Activated CD4-positive, alpha-beta T cell treated with anti-CD3 and anti-CD28 coated beads for 1 hour (primary cell): ENCODE measurements at places on chromosomes 6 and 20.

- DNase-seq, result no peak
Observed at GRCh38 chr6:29667158-29667557, 10.3 kb downstream of the MOG start.

- DNase-seq, result no peak
Observed at GRCh38 chr6:66321017-66321416, 614.0 kb upstream of the EYS start.

DNA sequence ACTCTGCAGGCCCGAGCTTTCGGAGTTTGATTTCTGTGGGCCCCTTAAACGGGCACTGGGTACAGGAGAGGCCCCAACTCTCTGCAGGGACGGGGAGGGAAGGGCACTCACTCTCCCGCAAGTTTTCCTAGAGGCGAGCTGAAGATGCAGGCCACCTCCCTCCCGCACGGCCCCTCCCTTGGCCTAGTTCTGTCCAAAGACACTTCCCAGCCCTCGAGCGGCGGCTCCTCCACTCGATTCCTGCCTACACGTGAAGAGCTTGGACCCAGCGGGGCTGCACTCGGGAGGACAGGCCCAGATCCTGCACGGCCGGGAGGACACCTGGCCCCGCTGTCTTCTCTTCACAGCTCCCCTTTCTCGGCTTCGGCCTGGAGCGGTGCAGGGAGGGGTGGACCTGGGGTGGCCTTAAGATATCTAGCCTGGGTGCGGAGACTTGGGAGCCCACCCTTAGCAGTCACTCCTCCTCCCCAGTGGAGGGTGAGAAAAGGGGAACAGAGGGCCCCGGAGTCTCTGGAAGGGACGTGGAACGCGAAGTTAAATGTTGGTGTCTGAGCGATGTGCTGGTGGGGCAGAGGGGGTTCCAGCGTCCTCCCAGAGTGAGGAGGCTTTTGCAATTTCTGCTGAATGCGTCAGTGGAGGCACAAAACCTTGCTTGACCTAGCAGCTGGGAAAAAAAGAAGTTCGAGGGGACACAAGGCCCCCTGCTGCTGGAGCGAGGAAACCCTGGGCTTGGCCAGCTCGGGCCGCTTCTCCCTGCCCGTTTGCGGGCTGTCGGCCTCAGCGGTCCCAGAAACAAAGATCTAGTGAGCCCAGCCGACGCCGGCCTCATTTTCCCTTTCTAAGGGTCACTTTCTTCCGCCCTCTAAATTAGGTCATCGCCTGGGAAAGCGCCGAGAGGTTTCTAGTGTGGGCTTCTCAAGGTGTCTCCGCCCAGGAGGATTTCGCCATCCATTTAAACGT, 4.9 kb downstream of the OLIG3 start:
- DNase-seq, result no peak

DNA sequence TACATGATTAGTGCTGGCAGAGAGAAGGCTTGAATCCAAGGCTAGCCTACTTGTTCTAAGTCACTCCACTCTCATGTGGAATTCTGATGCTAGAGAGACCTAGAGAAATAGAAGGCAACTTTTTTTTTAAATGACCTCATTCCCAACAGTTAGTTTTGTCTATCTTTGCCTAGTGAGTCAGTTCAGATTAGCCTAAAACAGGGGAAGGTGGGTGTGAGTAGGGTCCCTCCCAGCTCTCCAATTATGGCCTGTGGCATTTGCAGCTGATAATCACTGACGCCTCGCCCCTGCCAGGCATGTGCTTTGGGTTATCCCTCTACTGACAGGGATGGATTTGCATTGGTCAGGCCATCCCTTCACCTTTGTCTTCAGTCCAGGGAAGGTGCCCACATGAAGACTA, 13.6 kb downstream of the TXLNB start:
- DNase-seq, result no peak

- no peak for DNase-seq
Observed at GRCh38 chr6:122040261-122040660, 359.2 kb upstream of the HSF2 start.

DNA sequence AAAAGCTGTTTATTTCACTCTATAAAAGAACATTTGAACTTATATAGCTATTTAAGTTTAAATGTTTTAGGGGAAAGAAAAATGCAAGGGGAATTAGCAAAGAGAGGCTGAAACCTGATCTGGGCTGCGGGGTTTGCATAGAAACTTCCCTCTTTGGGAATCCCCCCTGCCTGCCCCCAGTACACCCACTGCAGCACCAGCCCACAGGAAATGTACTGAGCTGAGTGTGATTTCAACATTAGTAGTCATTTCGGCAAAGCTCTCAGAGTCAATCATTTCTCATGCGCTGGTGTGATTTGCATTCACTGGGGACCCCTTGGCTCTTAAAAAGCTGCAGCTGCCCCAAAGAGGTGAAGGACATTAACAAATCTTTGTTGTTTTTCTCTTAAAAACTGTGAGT, 859.4 kb downstream of the MAFB start:
- DNase-seq, result no peak

DNA sequence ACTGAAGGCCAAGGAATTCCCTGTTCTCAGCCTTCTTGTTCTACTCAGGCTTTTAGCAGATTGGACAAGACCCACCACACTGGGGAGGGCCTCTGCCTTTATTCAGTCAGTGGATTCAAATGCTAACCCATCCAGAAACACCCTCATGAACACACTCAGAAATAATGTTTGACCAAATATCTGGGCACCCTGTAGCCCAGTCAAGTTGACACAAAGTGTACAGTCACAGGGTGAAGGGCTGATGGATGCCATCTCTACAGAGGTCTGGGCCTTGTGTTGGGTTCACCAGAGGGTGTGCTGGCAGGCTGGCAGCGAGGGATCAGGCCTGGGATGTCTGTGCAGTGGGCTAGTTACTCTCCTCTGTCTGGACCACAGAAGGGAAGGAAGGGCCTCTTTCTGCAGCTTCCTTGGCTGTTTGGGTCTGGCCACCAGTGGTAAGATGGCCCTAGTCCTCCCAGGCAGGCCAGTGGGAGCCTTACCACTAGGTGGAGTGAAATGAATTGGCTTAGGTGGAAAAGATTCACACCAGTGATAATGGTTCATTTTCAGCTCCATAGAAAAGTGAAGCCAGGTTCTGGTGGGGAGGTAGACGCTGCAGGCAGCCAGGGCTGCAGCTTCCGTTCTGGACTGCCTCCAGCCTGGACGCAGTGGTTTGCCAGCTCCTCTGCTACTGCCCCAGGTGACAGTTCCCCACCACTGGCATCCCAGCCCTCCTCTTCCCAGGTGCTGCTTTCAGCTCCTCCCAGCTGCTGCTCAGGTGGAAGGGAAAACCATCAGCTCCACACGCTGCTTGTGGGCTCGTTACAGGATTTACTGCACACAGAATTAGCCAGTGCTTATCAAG, 9.2 kb downstream of the TUBB2A start:
- no peak for DNase-seq

DNA sequence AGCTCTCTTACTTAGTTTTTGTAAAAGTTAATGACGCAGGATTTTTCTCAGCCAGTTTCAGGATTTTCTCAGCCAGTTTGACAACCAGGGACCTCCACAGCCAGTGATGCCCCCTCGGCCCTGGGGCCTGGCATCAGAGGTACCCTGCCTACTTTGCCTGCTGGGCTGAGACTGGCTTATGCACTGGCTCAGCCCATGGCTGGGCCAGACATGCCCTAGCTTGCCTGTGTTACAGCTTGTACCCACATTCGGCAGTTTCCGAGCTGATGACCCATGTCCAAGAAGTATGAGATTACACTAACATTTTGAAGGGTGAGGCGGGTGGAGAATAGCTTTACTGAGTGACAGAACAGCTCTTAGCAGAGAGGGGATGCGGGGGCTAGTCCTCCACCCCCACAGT, 406.1 kb upstream of the HSF2 start:
- DNase-seq, result no peak

GRCh38 chr6:144259986-144260385, 25.1 kb upstream of the UTRN start:
- no peak for DNase-seq

- DNase-seq, result no peak
Observed at GRCh38 chr6:17768881-17769280, 62.2 kb upstream of the NUP153 start.

DNA sequence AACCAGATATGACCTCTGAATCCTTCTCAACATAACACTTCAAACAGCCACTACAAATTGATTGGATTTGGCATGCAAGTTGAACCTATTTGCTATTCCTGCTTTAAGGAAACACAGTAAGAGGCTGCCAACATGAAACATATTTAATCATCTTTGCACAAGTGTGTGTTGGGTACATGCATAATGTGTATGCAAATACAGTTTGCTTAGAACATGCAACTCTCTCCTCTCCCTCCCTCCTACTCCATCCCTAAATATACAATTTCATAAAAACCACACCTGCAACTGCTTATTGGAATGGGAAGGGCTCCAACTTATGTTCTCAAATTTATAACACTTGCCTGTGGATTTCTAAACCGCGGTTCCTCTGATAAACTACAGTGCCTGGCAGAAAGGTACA, 71.5 kb downstream of the CD83 start:
- no peak for DNase-seq

- no peak for DNase-seq
Observed at GRCh38 chr20:4451487-4452081, 270.1 kb upstream of the PRND start.

DNA sequence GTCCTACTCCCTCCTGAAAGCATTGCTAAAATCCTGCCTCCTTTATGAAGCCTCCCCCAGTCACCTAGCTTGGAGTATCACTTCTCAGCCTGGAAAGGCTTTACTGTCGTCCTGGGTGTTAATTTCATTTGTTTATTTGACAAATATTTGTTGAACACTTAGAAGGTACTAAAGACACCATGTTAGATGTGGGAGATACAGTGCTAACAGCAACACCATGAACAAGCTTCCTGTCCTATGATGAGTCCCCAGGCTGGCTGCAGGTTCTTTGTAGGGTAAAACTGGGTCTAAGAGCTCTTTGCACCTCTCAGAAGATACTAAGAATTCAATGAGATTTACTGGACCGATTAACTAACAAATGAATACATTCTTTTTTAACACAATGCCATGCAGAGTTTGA, 109.2 kb upstream of the TMEM170B start:
- no peak for DNase-seq

DNA sequence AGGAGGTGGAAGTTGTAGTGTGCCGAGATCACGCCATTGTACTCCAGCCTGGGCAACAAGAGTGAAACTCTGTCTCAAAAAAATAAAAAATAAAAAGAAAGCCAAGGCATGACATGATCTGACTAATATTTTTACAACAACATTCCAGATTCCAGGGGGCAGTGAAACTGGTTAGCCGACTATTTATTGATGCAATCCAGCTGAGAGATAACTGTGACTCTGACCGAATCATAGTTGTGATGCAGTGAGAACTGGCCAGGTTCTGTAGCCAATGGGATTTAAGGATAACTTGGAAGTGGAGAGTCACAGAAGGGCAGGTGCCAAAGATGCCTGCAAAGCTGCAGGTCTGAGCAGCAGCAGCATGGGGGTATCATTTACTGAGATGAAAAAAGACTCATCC, 82.9 kb upstream of the TSHZ2 start:
- no peak for DNase-seq

GRCh38 chr6:105570416-105570815, 167.5 kb upstream of the PREP start:
- no peak for DNase-seq

DNA sequence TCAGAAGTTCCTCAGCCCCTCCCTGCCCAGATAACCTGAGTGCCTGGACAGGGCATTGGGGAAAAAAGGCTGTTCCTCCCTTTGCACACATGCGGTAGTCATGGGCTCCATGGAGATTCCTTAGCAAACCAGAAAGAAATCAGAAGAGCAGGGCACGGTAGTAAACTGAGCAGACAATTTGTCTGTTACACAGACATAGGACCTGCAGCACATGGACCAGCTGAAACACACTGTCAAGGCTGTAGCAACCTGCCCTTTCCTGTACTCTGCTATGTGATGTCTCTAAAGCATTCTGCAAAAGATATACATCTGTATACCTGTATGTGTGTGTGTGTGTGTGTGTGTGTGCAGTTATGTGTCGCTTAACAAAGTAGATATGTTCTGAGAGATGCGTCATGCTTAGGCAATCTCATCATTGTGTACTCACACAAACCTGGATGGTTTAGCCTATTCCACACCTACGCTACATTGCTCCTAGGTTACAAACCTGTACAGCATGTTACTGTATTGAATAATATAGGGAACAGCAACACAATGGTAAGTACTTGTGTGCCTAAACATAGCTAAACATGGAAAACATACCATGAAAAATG, 44.4 kb upstream of the BMP5 start:
- no peak for DNase-seq

GRCh38 chr6:133227344-133227743, 13.8 kb upstream of the EYA4 start:
- no peak for DNase-seq

GRCh38 chr20:10463622-10464021, 28.5 kb downstream of the SLX4IP start:
- no peak for DNase-seq

DNA sequence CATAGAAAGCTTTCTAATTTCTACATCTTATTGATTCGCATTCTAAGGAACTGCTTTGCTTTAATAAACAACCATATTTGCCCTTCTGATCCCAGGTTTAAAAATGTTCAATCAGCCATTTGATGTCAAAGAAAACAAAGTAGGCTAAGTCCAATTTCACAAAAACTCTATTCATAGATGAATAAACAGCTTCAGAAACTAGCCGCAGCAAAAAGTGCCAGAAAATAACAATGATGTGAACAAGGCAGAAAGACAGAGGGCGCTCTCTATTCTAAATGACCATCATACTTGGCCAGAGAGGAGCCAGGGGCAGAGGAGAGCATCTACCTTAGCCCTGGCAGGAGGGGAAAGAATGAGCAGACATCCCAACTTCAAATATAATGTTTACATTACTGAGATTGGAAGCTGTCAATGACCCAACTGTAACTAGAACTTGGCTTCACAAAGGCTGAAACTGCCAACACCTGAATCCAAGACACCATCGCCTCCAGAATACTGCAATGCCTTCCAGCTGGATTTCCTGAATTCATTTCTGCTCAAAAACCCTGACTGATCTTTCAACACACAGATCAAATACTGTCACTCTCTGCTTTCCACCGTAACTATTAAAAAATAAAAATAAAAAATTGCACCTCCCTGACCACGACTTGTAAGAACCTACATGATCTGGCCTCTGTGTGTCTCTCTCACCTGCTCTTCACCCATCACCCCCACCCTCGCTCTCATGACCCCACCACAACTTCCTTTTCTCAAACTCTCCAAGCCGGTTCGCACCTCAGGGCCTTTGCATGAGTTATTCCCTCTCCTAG, 9.5 kb downstream of the CNKSR3 start:
- DNase-seq, result no peak
